ENCODE measurements at places on chromosomes 1 and 21.

DNA sequence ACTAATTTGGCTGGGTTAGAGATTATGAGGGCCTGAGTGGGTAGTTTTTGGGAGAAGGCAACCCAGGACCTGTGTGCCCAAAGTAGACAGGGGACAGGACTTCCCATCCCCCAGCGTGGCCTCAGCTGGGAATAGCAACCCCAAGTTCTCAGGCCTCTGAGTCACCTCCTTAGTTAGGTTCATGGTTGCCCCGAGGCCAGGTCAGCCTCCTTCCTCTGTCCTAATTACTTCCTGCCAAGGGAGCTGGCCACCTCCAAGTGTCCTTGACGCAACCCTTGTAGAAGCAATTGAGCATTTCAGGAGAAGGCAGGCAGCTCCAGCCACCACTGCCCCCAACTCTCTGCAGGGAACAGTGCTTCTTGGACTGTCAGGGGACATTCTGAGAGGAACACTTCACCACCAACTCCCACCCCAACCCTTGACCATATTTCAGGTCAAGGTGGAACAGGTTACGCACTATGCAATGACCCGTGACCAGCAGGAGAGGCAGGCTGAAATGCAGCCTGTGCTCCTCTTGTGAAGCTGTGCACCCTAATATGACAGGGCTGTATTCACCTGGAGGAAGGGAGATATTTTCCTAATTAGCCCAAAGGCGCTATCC lies 5.1 kb upstream of the NT5C1A start:
- DNase-seq = no peak

GRCh38 chr1:32104127-32104526 lies 3.7 kb upstream of the KPNA6 start:
- no peak for DNase-seq

DNA sequence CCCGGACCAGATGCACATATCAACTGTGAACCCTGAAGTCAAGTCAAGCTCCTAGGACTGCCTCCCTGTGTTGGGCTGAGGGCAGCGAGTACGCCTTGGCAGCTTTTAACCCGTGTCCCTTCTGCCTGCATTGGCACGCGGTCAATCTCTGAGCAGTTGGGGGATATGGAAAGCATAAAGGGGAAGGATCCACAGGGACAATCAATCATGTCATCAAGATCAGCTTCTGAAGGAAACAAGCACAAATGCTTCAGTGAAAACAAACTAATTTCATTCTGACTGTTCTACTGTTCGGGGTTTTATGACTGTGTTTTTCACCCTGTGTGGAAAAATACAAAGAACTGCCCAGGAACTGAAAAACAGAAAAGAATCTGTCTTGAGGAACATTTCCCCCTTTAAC lies 106.2 kb downstream of the RUNX1 start:
- no peak for DNase-seq

DNA sequence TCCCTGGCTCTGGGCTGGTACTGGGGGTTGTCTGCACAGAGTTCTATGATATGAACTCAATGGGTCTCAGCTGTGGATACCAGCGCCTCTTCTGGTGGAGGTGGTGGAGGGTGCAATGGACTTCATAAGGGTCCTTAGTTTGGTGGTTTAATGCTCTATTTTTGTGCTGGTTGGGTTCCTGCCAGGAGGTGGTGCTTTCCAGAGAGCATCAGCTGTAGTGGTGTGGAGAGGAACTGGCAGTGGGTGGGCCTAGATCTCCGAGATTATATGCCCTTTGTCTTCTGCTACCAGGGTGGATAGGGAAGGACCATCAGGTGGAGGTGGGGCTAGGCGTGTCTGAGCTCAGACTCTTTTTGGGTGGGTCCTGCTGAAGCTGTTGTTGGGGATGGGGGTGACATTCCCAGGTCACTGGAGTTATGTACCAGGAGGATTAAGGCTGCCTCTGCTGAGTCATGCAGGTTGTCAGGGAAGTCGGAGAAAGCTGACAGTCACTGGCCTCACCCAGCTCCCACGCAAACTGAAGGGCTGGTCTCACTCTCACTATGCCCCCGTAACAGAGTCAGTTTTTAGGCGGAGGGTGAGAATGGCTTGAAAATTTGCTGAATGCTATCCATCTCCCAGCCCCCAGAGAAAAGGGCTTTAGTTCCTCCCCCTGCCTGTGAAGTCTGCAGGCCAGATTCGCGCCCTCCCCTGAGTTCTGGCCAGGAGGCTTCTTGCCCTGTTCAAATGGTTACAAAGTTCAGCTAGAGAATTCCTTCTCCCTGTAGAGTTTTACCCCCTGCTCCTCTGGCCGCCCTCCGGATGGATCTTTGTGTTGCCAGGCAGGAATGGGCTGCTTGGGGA lies 902.9 kb downstream of the LTN1 start:
- no peak for DNase-seq

- peak; percentile 81 for DNase-seq
These were observed 9.9 kb downstream of the SNRPE start for GRCh38 chr1:203871114-203871880.

- peak; percentile 22 for DNase-seq
These were observed 34.5 kb downstream of the OR10R2 start for GRCh38 chr1:158506369-158506987.

DNA sequence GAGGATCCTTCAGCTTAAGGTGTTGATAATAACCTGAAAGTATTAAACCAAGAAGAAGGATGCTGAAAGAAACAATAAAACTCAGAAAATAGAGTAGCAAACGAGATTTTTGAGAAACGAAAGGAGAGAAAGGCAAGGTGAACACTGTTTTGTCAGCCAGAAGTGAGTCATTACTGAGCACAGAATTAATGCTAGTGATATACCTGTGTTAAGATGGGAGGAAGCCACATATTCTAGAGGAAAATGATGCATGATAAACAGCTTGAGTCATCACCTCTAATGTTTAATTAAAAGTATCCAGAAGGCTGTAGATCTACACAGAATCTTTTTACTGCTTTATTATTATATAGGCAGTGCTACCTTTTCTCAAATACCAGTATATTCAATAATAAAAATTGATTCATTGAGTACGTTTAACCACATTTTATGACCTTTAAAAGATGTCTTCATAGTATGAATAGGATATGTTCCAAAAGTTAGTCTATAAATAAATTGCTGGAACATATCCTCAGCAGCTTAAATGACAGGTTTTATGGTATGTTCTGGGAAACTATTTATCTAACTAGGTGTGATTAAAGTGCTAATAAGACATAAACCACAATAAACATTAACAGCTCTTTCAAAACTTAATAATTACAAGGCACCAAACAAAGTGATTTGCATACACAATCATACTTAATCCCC lies 10.3 kb downstream of the SH3GLB1 start:
- DNase-seq = no peak

DNA sequence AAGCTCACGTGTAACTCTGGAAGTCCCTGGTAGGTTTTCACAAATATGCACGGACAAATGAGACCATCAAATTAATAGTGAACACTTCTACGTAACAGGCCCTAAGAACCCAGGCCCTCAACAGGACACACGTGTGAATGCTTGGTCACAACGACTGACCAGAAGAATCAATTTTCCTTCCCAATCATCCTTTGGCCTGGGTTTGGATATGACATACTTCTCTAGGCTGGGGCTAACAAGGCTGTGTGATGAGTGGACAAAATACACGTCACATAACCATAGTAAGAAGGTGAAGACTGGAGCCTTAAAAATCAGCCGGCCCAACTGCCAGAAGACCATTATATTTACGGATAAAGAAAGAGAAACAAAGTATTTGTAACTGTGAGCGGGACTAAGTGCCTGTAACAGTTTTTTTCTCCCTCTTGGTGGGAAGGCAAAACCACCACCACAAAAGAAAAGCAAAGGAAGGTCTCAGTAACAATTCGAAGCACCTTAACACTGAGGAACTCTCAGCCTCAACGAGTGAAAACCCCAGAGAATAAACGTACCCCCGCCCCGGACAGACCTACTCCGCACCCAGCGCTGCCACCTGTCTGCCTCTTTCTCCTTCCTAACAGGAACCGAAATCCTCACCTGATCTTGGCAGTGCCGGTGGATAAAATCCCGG lies 450 bp downstream of the SDE2 start:
- peak; percentile 34 for DNase-seq

DNA sequence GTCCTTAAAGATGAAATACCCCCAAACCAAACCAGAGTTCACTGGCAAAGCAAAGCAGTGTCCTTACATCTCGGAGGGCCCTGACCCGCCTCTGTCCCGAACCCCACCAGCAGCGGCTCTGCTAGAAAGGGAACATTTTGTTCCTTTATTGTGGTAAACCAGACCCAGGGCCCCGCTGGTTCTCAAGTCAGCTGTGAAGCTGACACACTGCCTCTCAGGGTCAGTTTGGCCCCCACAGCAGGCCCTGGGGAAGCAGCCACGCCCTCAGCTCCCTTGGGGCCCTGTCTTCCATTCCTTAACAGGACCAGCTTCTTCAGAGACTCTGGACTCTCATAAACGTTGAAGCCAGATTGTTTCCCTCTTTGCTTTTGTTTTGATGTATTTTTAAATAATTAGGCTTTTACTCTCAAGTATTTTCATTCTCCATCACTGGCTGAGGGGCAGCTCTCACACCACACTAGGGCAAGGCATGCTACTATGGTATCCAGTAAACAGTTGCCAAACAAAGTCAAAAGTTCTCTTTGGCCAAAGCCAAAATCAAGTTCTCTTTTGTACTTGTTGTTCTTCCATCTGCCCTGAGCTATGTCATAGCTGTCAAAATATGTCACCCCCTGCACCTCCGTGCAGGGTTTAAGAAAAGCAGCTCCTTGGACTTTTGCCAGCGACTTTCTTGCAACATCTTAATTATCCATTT lies 61.1 kb upstream of the ANGPTL1 start:
- DNase-seq = no peak

- DNase-seq = no peak
These were observed 10.4 kb downstream of the UBE2Q1 start for GRCh38 chr1:154548028-154548427.

DNA sequence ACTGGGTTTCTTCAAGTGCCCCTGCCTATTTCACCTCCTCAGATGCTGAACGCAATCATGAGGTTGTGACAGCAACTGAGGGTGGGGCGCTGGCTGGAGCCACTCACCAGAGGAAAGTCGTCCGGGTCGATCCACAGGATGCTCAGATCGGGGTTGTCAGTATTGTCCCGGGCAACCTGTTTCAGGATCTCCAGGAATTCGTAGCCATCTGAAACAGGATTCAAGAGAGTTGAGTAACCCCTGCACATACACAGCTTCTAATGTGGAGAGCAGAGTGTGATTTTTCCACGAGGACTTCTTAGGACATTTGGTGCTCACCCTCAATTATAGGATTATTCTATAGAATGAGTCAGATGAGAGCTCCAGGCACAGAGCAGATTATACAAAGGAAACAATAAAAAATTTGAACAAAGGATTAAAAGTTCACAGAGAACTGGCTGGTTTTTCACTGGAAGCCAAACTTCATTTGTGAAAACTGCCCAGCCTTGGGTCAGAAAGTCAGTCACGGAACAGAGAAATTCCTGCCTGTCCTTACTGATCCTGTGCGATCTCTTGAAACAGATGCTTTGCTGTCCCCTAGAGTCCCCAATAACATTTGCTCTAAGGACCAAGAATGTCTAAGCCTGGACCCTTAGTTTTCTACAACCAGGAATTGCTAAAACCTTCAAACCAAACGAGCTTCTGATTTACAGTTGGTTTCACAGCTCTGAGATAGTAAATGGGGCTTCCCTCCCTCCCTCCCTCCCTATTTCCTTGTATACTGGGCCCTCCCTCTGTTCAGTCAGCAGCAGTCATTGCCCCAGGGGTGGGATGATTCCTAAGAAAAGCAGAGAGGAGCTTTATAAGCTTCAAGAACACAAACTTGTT lies 63.2 kb downstream of the CASQ2 start:
- DNase-seq = no peak

GRCh38 chr1:22880174-22880601 lies 92.5 kb downstream of the LACTBL1 start:
- DNase-seq = no peak

DNA sequence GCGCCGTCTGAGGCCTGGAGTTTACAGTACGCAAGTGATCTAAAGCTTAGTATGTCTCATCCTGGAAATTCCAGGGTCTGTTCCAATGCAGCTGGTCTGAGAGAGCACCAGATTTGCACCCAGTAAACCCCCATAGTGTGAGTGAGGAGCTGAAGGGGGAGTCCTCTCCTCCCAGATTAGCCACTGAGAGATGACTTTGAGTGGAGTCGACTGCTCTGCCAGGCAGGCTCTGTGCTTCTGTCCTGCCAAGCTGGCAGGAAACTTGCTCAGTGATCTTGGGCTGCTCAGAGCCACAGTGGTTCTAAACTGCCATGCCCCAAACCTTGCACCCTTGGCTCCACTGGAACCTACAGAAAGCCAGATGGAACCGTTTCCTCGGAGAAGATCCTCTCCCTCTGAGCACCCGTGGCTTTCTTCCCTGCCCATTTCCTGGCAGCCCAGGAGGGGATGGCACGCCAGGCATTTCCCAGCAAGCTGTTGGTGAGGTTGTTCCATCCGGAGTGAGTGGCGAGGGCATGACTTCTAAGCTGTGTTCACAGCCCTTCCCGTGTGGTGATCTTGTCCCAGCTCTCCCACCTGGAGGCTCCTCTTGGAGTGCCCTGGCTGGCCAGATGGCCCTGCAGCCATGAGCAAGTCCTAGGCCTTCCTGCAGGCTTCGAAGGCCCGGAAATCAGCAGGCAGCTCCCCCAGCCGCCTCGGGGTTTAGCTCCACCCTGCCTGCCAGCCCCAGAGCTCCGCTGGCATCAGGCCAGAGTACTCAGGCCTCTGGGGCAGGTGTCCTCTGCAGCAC lies 125.9 kb upstream of the VAMP3 start:
- no peak for DNase-seq

DNA sequence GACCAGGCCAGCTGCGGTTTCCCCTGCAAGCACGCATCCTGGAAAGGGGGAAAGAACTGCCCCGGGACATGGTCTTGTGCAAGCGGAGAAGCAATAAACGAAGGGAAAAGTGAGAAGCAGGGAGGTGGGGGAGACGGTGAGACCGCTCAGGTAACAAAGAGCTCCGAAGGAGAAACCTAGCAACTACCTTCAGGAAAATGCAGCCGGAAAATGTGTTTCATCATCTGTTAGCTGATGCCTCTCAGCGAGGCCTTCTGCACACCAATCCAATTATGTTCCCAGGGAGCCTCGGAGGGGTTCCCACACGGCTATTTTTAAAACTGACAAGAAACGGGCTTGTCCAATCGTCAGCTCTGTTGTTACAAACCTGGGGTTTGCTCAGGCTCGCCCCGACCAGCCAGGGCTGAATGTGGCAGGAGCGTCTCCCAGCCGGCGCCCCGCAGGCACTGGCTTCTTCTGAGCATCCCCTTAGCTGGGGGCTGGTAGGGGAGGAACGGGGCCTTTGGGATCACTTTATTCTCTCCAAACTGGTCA lies 3.4 kb downstream of the RIPK4 start:
- DNase-seq = no peak

- DNase-seq = peak; percentile 25
These were observed 299.6 kb downstream of the LMX1A start for GRCh38 chr1:165056914-165057313.
